ENCODE measurements at places on chromosomes 12 and 14.

- DNase-seq, result no peak
Observed at GRCh38 chr14:68094158-68094557, 274.6 kb downstream of the RAD51B start.

DNA sequence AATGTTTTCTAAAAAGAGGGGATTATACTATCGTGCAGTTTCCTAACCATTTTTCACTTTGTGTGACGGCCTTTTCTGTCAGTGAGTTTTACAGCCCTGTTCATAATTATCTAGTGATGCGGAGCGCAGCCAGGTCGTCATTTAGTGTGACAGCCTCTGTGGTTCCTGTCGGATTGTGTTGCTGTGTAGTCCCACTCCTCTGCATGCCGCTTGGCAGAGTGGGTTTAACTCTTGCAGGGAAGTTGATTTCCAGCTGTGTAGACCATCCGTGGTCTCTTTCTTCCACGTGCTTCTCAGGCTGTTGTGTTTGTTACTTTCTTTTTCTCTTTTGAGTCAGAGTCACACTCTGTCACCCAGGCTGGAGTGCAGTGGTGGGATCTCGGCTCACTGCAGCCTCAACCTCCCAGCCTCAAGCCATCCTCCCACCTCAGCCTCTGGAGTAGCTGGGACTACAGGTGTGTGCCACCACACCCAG is 8.6 kb downstream of the RAN start:
- DNase-seq, result no peak

GRCh38 chr14:104563742-104564615 is 15.6 kb upstream of the C14orf180 start:
- peak; percentile 84 for DNase-seq

- no peak for DNase-seq
Observed at GRCh38 chr14:91281346-91281745, 36.8 kb upstream of the GPR68 start.

- DNase-seq, result peak; percentile 74
Observed at GRCh38 chr14:91415794-91416743, 1.6 kb downstream of the CCDC88C start.

- DNase-seq, result no peak
Observed at GRCh38 chr14:101471723-101472517, 89.4 kb upstream of the DIO3 start.

GRCh38 chr12:103241184-103241583 is 254.6 kb downstream of the C12orf42 start:
- DNase-seq, result no peak

- DNase-seq, result no peak
Observed at GRCh38 chr12:92676710-92677109, 26.1 kb upstream of the PLEKHG7 start.

- DNase-seq, result no peak
Observed at GRCh38 chr14:37588956-37589714, 5.9 kb downstream of the FOXA1 start.

- DNase-seq, result no peak
Observed at GRCh38 chr12:68899251-68899771, 33.7 kb downstream of the CPM start.

DNA sequence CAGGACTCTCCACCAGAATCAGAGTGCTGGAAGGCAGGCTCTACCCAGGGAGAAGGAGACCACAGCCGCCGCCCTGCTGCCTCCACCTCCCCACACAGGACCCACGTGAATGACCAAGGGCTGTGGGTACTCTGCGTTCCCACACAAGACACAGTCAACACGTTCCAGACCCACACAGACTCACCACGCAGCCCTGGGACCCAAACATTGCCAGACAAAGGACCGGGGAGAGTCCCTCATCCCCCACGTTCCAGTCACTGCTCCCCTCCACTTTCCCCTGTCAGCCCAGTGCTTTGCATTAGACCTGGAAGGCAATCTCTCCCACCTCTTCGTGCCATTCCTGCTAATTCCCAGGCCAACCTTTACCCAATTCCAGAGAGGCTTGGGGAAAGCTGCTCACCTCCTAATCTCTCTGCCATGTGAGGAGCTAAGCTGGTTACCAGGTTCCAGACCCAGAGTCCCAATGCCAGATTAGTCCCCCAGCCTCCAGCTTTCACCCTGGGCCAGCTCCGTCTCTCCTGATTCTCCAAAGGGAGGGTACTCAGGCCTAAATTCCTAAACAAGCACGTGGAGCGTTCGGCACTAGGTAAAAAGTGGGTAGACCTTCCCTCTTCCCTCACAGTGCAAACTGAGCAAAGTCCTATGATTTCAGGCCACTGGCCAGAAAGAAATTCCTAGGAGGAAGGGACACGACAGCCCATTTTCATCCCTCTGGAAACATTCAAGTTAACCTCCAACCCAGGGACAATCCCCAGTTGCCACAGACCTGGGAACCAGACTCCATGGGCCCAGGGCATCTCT is 4.9 kb downstream of the SLC6A13 start:
- DNase-seq, result no peak

- no peak for DNase-seq
Observed at GRCh38 chr12:53805791-53806190, 54.0 kb upstream of the CISTR start.

GRCh38 chr12:19312637-19313036 is 126.7 kb upstream of the AEBP2 start:
- DNase-seq, result no peak

DNA sequence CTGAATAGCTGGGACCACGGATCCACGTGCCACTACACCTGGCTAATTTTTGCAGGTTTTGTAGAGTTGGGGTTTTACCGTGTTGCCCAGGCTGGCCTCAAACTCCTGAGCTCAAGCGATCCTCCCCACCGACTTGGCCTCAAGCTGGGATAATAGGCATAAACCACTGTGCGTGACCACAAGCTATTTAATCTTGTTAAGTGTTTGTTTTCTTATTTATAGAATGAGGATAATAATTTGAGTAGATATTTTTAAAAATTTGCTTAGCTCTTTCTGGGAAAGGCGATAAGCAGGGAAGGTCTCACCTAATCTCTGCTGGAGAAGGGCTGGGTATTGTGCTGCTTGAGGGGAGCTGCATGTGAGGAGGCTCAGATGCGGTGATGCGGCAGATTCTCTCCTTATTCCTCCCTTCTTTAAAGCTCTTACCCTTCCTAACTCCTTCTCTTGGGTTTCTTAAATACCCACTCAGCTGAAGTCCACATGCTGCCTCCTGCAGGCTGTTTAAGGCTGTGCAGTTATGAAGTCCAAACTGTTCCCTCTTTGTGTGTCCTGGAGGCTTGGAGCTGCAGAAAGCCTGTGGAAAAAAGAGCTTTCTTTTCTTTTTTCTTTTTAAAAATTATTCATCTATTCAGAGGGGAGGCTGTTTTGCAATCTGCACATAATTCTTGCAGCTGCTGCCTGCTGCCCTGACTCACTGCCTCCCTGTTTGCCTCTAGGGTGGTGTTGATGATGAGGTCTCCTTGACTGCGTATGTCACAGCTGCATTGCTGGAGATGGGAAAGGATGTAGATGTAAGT is 37.9 kb downstream of the A2ML1 start:
- peak; percentile 31 for DNase-seq

GRCh38 chr14:92897922-92898565 is 24.9 kb upstream of the CHGA start:
- no peak for DNase-seq

DNA sequence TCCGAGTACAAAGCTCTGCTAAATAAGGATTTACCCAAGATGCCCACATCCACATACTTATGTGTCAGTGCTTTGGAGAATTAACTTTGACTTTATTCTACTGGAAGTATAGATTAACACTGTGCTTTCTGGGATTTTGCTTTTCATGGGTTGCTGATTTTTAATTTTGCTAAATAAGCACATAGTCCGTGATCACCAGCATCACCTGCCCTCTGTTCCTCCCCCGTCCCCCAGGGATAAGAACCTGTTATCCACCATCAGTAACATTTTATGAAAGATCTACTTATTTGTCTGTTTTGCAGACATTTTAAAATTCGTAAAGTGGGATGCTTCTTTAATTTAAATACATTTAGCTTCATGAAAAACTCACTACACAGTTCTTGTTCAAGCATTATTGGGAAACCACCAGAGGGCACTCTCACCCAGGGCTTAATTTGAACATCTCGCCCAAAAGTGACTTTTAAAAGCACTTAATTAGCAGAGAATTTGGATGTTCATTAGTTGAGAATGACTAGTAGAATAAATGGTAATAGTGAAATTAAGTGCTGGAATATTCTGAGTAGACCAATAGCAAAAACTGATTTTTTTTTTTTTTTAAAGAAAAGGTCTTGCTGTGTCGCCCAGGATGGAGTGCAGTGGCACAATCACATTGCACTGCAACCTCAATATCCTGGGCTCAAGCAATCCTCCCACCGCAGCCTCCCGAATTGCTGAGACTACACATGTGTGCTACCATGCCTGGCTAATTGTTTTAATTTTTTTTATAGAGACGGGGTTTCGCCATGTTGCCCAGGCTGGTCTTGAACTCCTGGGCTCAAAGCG is 35.7 kb downstream of the MRPL42 start:
- no peak for DNase-seq

GRCh38 chr14:75411214-75411540 is 16.6 kb upstream of the JDP2 start:
- no peak for DNase-seq

- DNase-seq, result no peak
Observed at GRCh38 chr12:101772012-101772775, 32.9 kb upstream of the SYCP3 start.

- DNase-seq, result peak; percentile 31
Observed at GRCh38 chr12:46516933-46517578, 144.5 kb upstream of the SLC38A2 start.

GRCh38 chr14:52080808-52081755 is 12.2 kb upstream of the NID2 start:
- DNase-seq, result no peak

- DNase-seq, result no peak
Observed at GRCh38 chr14:88798156-88798555, 5.4 kb upstream of the EML5 start.

GRCh38 chr14:77649326-77649725 is 32.9 kb upstream of the SPTLC2 start:
- DNase-seq, result no peak

- no peak for DNase-seq
Observed at GRCh38 chr12:71546322-71546861, 106.8 kb downstream of the LGR5 start.

DNA sequence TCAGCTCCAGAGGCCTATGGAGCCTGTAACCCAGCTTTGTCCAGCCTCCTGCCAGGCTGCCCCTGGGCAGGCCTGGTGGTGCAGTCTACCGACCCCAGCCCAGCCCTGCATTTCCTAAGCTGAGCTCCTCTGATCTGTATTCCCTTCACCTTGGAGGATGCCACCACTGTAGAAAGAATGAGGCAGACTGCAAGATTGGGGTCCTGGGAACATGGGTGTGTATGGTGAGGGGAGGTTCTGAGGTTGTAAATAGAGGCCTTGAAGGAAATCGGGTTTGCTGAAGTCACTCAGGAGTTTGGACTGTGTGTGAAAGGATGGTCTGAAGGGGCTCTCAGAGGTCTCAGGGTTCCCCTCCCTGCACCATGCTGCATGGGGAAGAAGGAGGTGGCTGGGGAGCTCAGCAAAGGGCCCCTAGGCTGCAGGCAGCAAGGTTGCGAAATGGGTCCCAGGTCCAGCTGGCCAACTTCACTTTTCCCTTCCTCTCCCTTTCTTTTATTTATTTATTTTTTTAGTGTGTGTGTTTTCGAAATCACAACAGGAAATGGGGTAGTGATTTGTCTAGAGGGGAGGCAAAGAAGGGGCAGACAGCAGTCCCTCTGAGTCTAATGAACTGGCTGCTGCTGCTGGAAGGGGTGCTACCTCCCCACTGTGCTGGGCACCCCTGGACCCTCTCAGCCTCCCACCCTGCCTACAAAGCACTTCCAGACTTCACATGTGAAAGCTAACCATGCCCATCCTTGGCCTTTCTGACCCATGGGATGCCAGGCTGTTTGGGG is 1.2 kb upstream of the LRP1-AS start:
- DNase-seq, result no peak

DNA sequence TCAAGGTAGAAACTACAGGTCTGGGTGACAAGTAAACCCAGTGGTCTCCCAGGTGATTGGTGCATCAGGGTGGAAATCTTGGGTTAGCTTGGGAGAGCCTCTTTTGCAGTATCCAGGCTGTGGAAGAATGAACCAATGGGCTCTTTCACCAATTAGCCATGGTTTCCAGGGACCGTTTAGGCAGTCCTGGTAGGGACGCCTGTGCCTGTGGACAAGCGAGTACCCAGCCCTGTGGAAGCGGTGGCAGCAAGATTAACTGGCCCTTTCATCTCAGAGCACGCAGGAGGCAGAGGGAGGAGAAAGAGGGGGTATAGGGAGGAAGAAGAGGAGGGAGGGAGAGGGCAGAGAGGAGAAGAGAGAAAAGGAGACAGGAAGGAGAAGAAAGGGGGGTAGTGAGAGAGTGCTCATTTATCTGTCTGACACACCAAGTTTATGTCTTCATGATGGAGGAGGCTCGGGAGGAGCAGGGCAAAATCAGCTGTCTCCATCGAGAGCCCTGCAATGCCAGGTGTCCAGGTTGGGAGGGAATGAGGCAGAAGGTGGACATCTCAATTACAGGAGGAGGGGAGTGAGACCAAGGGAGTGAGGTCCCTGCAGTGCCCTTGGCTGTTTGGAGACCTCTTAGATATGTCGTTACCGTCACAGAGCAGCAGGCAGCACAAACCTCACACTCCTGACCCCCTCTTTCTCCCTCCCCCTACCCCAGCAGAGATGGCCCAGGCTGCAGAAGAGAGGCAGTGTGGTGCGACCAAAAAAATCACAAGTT is 4.6 kb upstream of the ZDHHC22 start:
- DNase-seq, result no peak

- DNase-seq, result no peak
Observed at GRCh38 chr14:24103451-24103850, 9.3 kb downstream of the PCK2 start.

DNA sequence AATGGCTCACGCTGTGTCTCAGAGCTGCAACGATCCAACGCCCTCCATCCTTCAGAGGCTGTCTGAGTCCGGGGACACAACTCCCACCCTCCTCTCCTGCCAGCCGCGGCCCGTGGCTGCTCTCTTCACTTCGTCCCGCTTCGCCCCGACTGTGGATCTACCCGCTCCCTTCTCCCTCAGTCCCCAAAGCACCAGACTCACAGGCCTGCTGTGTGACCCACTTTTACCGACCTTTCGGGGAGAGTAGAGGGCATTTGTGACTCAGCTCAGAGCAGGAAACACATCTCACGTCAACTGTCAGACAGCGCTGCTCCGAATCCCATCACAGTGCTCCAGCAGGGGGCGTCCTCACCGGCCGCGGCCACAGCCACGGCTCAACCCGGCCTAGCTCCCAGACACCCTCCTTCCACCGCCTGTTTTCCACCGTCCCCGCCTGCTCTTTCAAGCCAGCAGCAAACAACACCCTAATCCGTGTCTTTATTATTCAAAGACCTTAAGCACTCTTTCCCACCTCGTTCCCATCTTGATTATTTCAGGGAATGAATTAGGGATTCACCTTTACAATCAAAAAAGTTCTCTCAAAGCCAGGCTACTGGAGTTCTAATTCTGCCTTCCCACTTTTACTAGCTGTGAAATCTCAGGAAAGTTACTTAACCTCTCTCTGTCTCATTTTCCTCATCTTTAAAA is 5.0 kb upstream of the AQP2 start:
- DNase-seq, result peak; percentile 89

GRCh38 chr12:89160716-89161123 is 191.6 kb downstream of the DUSP6 start:
- DNase-seq, result no peak
